ENCODE measurements at places on chromosomes 3 and 15.

- no peak for DNase-seq
Measured at GRCh38 chr3:88149101-88149508, 654 bp upstream of the C3orf38 start.

DNA sequence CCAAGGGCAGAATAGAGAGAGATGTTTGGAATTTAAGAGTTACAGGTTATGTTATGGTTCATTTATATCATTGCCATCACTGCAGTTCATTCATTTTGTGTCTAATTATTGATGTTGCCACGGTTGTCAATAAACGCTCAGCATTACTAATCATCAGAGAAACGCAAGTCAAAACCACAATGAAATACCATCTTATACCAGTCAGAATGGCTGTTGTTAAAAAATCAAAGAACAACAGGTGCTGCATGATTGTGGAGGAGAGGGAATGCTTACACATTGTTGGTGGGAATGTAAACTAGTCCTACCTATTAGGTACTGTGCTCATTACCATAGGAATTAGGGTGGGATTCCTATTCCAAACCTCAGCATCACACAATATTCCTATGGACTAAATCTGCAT lies 350.5 kb downstream of the TIGIT start:
- DNase-seq: no peak

GRCh38 chr3:56980798-56981390 lies 79.6 kb upstream of the SPATA12 start:
- DNase-seq: no peak

- no peak for DNase-seq
Measured at GRCh38 chr3:172076212-172076611, 36.8 kb downstream of the FNDC3B start.

DNA sequence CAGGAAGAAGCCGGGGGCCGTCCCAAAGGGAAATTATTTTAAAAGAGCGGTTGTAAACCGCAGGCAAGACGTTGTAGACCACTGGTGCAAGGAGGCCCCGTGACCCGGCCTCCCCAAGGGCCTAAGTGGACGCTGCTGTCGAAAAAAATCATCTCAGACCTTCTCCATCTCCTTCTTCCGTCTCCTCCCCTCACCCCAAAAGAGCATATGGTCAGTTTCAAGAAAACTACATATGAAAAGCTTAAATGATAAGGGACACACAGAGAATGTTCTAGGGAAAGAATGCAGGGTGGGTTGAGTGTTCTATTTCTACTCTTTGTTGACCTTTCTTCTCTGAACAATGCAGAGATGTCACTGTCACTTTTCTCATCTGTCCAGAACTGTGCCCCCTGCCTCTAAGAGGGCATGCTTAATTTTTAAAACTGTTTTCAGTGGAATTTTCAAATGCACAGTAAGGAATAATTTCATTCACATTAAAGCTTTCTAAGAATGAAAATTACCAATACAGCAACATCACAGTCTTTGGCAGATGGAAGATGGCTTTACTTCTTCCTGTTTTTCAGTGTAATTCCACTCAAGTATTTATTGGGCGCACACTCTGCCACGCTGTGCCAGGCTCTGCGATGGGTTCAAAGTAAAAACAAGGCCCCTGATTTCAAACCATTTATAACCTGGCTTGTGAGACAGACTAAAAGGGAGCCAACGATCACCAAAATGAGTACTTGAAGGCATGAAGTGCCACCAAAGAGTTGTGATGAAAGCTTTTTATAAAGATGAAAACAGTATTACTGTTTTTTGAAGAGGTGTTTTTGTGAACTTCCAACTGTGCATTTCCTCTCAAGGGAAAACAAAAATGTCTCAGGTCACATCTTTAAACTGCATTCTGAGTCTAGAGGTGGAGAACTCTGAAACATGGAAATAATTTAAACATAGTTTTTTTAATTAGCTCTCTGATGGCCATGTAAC lies 891 bp upstream of the TOP2B start:
- DNase-seq: no peak

GRCh38 chr3:119098619-119099222 lies 47.2 kb upstream of the TEX55 start:
- no peak for DNase-seq

DNA sequence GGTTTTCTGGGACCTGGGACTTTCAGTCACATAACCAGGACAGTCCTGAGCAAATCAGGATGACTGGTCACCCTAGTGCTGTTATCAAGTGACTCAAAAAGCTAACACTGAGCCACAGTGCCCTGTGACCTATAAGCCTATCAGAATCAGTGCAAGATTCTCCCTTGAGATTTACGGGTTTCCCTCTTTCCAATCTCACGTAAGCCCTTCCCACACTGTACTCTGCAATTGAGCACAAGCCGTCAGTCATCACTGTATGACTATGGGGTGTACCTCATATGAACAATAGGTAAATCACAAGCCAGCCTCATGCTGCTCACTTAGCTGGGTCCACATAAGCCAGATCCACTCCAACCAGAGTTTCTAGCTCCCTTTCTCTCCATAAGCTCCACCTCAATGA lies 21.0 kb upstream of the CLDN18 start:
- DNase-seq: no peak

GRCh38 chr3:197027896-197028727 lies 1.5 kb downstream of the MELTF start:
- no peak for DNase-seq

DNA sequence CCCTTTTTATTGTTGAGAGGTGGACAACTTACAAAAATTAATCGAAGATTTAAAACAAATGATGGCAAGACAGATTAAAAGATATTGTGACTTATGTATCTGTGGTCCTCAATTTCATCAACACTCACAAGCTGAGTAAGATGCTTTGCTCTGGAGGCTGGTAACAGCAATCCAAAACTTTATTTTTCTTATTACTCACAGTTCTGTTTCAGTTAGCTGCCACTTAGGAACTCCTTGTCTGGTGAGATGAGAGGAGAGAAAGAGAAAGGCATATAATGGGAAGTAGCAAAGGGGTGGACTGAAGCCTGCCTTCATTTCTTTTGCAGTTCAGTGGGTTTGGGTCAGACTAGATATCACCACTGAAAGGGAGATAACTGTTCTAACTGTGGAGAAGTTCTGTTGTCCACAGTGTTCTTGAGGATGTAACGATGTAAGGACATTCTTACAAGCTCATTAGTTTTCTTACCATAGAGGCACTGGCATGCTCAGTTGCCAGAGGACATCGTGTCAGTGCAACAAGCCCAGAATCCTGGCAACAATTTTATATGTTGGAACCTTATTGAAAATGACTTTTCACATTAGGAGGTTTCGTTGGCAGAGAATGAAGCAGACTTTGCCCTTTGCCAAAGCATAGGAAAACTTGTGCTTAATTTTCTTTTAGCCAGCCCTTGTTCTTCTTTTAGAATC lies 93.6 kb downstream of the PLCL2 start:
- no peak for DNase-seq

DNA sequence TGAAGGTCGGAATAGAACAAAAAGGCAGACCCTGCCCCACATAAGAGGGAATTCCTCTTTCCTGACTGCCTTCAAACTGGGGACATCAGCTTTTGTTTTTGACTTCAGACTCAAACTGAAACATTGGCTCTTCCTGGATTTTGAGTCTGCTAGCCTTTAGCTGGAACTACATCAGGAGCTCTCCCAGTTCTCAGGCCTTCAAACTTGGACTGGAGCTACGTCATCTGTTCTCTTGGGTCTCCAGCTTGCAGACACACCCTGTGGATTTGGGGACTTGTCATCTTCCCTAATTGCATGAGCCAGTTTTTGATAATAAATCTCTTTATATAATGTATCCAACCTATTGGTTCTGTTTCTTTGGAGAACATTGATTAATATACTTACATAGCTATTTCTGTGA lies 798.1 kb downstream of the TBL1XR1 start:
- DNase-seq: no peak

GRCh38 chr15:74997141-74997540 lies 1.8 kb downstream of the SCAMP5 start:
- DNase-seq: no peak

GRCh38 chr3:66486646-66487045 lies 14.2 kb downstream of the LRIG1 start:
- DNase-seq: no peak

DNA sequence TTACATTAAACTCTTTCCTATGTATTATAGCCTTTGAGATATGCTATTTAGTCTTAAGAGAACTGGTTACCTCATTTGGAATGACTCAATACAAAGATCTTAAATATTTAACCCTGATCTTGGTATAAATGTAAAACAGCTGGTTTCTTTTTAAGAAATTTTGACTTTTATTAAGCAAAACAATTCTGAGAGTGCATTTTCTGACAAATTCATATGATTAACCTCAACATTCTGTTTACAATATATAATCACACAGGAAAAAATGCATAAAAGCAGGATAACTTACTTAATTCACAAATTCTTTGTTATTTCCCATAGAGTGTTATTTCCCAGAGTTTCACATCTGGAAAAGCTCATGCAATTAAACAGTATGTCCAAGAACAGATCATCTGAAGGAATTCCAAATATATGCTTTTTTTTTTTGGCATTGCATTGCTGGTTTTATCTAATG lies 400.4 kb upstream of the THBS1 start:
- DNase-seq: no peak

GRCh38 chr15:82916161-82916952 lies 36.2 kb downstream of the HOMER2 start:
- DNase-seq: no peak

- no peak for DNase-seq
Measured at GRCh38 chr3:138549179-138549977, 44.7 kb downstream of the CEP70 start.

- DNase-seq: no peak
Measured at GRCh38 chr15:101110681-101111569, 140.9 kb downstream of the CHSY1 start.

GRCh38 chr3:46903341-46904302 lies 26.1 kb downstream of the PTH1R start:
- DNase-seq: no peak
